ENCODE measurements at places on chromosomes 6 and 20. TPM values are rescaled to one million over a fixed set of nuclear protein-coding genes. Genes with fewer than 3 reads are reported as not detected.

GRCh38 chr20:44222633-44223368 is 12.2 kb upstream of the OSER1 start:
- no peak overlapping the region for H3K27ac ChIP-seq
- no peak for DNase-seq
- H3K27me3 ChIP-seq = no peaks in the 10 kb centered on the region
- no peak overlapping the region for H3K4me3 ChIP-seq
- no peaks in the 10 kb centered on the region for H3K36me3 ChIP-seq

GRCh38 chr20:32562495-32562911 is 22.6 kb downstream of the NOL4L start:
- H3K36me3 ChIP-seq = no peaks in the 10 kb centered on the region
- DNase-seq = no peak
- H3K27me3 ChIP-seq = no peaks in the 10 kb centered on the region
- H3K4me1 ChIP-seq = peaks cover 32% of the 10 kb centered on the region
- H3K27ac ChIP-seq = peak overlapping the region; percentile 61

GRCh38 chr6:149032599-149033405 is 284.7 kb upstream of the TAB2 start:
- peak overlapping the region; percentile 85 for H3K4me3 ChIP-seq
- no peaks in the 10 kb centered on the region for H3K36me3 ChIP-seq
- H3K27ac ChIP-seq = peak overlapping the region; percentile 91
- peaks cover 49% of the 10 kb centered on the region for H3K4me1 ChIP-seq
- DNase-seq = peak; percentile 63

DNA sequence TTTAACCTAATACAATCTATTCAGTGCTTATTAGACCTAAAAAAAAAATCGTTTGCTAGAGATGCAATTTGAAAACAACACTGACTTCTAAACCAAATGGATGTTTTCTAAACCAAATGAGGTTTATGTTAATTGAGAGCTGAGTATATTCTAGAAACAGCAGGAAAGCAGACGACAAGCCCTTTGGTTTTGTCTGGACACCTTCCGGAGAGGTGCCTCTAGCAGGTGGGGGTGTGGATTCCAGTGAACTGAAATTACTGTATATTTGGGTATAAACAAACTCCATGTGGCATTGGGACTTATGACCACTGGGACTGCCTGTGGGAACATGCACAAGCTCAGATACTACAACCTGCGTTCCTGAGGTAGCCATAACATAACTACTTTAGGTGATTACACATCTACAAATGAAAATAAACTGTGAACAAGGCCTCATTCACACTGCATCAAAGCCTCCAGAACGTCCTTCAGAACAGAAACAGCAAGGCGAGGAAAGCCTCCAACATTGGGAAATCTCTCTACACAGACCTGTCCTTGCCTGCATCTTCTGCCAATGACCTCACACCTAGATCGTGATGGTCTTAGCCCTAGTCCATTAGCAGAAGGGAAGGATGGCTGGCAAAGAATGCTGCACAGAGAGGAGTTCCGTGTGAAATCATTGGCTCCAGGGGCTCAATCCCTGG is 206.8 kb upstream of the FOXQ1 start:
- H3K27ac ChIP-seq = no peak overlapping the region
- H3K4me3 ChIP-seq = no peak overlapping the region
- DNase-seq = no peak
- H3K36me3 ChIP-seq = no peaks in the 10 kb centered on the region
- peaks cover 41% of the 10 kb centered on the region for H3K27me3 ChIP-seq
- H3K4me1 ChIP-seq = no peaks in the 10 kb centered on the region

- no peak overlapping the region for H3K27ac ChIP-seq
- peaks cover 39% of the 10 kb centered on the region for H3K27me3 ChIP-seq
- DNase-seq = no peak
- H3K4me1 ChIP-seq = peaks cover 6% of the 10 kb centered on the region
These were observed 2.2 kb downstream of the CCN2 start for GRCh38 chr6:131948692-131949619.

DNA sequence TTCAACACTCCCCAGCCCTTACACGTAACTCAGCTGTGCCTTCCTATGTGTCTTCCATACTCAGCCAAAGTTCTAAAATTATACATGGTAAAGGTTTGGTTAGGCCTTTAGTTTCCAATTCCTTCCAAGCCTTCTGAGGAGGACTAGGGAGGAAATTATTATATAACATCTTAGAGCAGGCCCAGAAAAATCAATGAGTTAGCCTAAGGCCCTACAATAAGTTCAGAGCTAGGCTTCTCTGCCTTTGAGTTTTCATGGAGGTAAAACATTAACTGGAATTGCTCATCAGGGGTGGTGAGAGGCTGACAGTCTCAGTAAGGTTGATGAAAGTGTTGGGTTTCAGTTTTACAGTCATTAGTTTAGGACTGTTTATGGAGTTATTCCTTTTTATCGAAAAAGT is 286.0 kb downstream of the ADGB start:
- DNase-seq = no peak
- no peak overlapping the region for H3K27ac ChIP-seq
- peaks cover 18% of the 10 kb centered on the region for H3K27me3 ChIP-seq
- no peaks in the 10 kb centered on the region for H3K36me3 ChIP-seq
- no peaks in the 10 kb centered on the region for H3K4me1 ChIP-seq
- H3K4me3 ChIP-seq = no peak overlapping the region

- H3K4me3 ChIP-seq = peak overlapping the region; percentile 100
- peaks cover 7% of the 10 kb centered on the region for H3K27me3 ChIP-seq
- H3K27ac ChIP-seq = peak overlapping the region; percentile 85
- H3K36me3 ChIP-seq = peaks cover 6% of the 10 kb centered on the region
- peak; percentile 62 for DNase-seq
These were observed 434 bp downstream of the ZKSCAN4 start for GRCh38 chr6:28251661-28252008.

DNA sequence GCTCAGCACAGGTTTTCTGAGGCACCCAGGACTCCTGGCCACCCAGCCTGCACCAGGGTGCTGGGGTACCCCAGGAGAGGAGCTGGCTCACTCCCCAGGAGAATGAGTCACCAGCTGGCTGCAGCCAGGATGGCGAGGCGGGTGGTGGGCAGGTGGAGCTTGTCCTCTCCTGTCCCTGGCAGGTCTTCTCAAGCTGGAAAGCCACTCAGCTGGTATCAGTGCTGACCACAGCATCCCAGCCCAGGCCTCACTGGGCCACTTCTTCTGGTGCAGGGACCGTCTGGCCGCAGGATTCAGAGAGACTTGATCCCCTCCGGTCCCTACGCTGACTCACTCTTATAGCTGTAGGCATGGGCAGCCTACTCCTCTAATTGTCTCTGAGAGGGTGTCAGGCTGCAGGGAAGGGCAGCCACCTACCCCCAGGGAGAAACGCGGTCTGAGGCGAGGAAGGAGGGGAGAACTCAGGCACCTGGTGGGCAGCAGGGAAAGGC is 22.2 kb downstream of the TFEB start:
- no peaks in the 10 kb centered on the region for H3K27me3 ChIP-seq
- H3K4me3 ChIP-seq = peak overlapping the region; percentile 25
- no peak for DNase-seq
- H3K27ac ChIP-seq = peak overlapping the region; percentile 51

GRCh38 chr20:45592574-45593189 is 13.6 kb upstream of the WFDC8 start:
- H3K27ac ChIP-seq = no peak overlapping the region
- peaks cover 23% of the 10 kb centered on the region for H3K27me3 ChIP-seq
- no peaks in the 10 kb centered on the region for H3K36me3 ChIP-seq
- H3K4me1 ChIP-seq = no peaks in the 10 kb centered on the region
- H3K4me3 ChIP-seq = no peak overlapping the region

- peaks cover 40% of the 10 kb centered on the region for H3K4me1 ChIP-seq
- H3K36me3 ChIP-seq = no peaks in the 10 kb centered on the region
- peak; percentile 81 for DNase-seq
- H3K4me3 ChIP-seq = peak overlapping the region; percentile 53
These were observed 19.8 kb downstream of the BFSP1 start for GRCh38 chr20:17511401-17511800.

DNA sequence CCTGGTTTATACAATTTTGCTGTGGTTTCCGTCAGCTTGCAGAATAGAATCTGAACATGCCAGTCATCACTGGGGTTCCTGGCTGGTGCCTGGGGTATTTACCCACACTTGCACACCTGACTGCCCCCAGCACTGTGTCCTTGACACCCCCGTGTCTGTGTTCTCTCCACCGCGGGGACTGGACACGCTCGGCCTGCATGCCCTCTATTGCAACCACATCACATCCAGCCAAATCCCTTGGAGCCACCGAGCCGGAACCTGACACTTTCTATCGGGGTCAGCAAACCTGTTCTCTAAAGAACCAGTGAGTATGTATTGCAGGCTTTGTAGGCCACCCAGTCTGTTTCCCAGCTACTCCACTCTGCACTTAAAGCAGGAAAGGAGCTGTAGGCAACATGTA is 527.5 kb downstream of the PRKN start:
- DNase-seq = no peak
- no peaks in the 10 kb centered on the region for H3K4me1 ChIP-seq
- H3K27me3 ChIP-seq = no peaks in the 10 kb centered on the region
- H3K36me3 ChIP-seq = no peaks in the 10 kb centered on the region
- H3K4me3 ChIP-seq = no peak overlapping the region
- no peak overlapping the region for H3K27ac ChIP-seq

GRCh38 chr6:104789770-104790190 is 69.9 kb downstream of the HACE1 start:
- no peak for DNase-seq
- no peaks in the 10 kb centered on the region for H3K27me3 ChIP-seq
- H3K27ac ChIP-seq = peak overlapping the region; percentile 87
- H3K4me1 ChIP-seq = peaks cover 23% of the 10 kb centered on the region

DNA sequence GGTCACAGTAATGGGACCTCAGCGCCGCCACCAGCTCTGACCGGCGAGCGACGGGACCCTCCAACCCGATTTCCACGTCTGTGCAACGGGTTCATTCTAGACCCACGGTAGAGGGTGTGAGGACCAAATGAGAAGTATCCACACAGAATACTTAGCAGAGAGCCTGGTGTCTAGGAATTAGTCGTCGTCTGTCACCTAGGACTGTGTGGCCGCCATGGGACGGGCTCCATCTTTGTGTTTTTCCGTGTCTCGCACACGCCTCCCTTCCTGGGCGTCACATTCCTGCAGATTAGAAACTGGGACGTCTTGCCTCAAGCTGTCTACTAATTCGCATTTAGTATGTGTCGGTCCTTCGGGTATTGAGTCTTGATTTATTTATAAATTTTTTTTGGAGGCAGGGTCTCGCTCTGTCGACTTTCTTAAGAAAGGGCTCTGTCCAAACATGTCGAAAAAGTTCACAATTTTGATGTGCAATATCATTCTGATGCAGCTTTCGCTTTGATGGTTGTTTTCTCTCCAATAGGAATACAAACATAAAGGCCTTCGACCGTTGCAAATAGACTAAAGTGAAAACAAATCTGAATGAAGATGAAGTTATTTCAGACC is 563 bp downstream of the MGME1 start:
- H3K27me3 ChIP-seq = no peaks in the 10 kb centered on the region
- peaks cover 32% of the 10 kb centered on the region for H3K36me3 ChIP-seq
- peaks cover 69% of the 10 kb centered on the region for H3K4me1 ChIP-seq
- peak overlapping the region; percentile 98 for H3K4me3 ChIP-seq

DNA sequence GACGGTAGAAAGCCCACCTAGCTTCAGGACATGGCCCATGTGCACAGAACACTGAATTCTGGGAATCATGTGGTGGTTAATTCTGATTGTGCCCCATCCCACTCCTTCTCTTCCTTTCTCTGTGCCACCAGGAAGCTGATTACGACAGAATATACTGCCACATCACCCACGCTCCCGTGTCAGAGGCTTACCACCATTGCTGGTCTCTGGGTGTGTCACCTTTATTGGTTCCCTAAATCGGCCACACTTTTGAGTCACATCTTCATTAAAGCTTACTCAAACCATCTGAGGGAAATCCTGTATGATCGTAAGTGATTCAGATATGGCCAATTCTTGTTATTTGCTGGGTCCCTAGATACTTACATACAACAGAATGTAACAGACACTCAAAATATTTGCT is 3.1 kb downstream of the TRMT6 start:
- peaks cover 43% of the 10 kb centered on the region for H3K4me1 ChIP-seq
- H3K27me3 ChIP-seq = no peaks in the 10 kb centered on the region
- peak overlapping the region; percentile 81 for H3K27ac ChIP-seq
- H3K36me3 ChIP-seq = peaks cover 28% of the 10 kb centered on the region
- H3K4me3 ChIP-seq = peak overlapping the region; percentile 72

GRCh38 chr6:55678330-55679224 is 99.6 kb upstream of the HMGCLL1 start:
- no peak for DNase-seq
- no peaks in the 10 kb centered on the region for H3K27me3 ChIP-seq

DNA sequence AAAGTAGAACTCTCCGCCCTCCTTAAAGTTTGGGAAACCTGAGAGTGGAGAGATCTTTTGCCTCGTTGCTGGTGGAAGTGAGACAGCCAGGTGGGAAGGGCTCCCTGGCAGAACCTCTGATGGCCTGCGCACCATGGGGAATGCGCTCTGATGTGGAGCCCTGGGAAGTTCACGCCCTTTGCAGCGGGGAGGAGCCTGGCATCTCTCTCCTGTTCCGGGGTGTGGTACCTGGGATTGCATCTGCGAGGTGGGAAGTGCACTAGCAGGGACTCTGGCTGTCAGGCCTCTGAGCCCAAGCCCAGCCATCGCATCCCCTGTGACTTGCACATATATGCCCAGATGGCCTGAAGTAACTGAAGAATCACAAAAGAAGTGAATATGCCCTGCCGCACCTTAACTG is 159.8 kb downstream of the AKAP7 start:
- H3K27ac ChIP-seq = no peak overlapping the region
- no peak overlapping the region for H3K4me3 ChIP-seq
- DNase-seq = no peak
- no peaks in the 10 kb centered on the region for H3K27me3 ChIP-seq

DNA sequence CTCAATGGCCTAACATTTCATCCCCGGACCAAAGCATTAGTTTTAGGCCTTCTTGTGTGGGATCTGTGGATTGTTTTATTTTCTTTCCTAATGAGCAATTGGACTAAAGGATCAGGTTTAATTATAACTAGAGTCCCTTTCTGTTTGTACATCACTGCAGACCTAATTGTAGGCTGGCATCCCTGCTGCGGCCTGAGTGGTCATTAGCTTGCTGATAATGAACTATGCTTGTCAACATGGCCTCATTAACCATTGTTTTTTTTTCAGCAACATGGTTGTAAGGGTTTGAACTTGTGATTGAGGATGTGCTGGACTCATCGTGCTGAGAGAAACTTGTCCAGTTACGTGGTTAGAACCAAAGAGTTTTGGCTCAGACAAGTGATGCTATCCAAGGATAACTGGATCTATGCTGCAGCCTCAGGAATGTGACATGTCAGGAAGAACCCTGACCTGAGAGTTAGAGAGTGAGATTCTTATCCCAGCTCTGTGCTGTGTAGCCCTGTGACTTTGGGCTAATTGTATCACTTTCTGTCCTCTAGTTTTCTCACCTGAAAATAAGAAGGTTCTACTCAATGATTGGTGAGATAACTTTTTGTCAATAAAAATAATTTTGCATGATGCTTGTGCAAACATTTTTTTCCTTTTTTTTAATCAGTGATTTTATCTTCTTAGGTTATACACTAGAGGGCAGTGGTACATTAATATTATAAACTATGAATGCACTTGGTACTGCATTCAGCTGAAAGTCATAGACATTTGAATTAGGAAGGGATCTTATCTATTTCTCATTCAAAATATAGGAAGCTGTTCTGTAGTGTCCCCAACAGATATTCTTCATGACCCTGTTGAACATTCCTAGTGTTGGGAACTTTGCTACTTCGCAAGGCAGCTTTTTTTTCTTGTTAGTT is 140.9 kb downstream of the RNF144B start:
- no peaks in the 10 kb centered on the region for H3K36me3 ChIP-seq
- no peak overlapping the region for H3K27ac ChIP-seq
- no peak for DNase-seq
- H3K4me3 ChIP-seq = no peak overlapping the region

The RIPPLY2 gene
- total RNA-seq = not detected

The ESR1 gene
- 4.9 TPM for total RNA-seq

The PTGIS gene
- total RNA-seq = not detected

The TCF15 gene
- not detected for total RNA-seq

The OR12D3 gene
- not detected for total RNA-seq

The GJA10 gene
- not detected for total RNA-seq

The RNF5 gene
- 41.0 TPM for total RNA-seq

The EPB41L1 gene
- total RNA-seq = 0.21 TPM
